ENCODE measurements at places on chromosomes 7 and 10.
A peak's percentile ranks its signal among the peaks of the same experiment; 100 is the strongest.

GRCh38 chr7:140977741-140978140 is 37.0 kb downstream of the MRPS33 start:
- DNase-seq = no peak

- DNase-seq = no peak
Observed at GRCh38 chr7:128404886-128405470, 4.8 kb downstream of the IMPDH1 start.

DNA sequence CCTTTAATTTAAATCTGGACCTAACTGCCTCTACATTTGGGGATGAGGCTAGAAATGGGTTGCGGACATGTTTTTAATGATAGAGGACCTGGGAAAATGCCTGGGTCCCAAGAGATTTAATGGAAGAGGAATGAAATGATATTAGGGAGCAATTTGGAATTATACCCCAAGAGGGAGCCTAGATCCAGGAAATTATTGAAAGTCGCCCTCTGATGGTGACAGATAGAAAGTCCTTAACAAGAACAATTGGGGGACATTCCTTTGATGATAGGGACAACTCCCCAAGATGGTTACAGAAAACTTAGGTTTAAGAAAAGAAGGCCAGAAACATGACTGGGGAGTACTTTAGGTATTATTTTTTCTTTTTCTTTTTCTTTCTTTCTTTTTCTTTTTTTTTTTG is 9.5 kb upstream of the TSGA13 start:
- no peak for DNase-seq

- DNase-seq = no peak
Observed at GRCh38 chr10:110399106-110399964, 94.6 kb upstream of the SMNDC1 start.

GRCh38 chr10:102778781-102779180 is 35.0 kb downstream of the WBP1L start:
- DNase-seq = no peak

DNA sequence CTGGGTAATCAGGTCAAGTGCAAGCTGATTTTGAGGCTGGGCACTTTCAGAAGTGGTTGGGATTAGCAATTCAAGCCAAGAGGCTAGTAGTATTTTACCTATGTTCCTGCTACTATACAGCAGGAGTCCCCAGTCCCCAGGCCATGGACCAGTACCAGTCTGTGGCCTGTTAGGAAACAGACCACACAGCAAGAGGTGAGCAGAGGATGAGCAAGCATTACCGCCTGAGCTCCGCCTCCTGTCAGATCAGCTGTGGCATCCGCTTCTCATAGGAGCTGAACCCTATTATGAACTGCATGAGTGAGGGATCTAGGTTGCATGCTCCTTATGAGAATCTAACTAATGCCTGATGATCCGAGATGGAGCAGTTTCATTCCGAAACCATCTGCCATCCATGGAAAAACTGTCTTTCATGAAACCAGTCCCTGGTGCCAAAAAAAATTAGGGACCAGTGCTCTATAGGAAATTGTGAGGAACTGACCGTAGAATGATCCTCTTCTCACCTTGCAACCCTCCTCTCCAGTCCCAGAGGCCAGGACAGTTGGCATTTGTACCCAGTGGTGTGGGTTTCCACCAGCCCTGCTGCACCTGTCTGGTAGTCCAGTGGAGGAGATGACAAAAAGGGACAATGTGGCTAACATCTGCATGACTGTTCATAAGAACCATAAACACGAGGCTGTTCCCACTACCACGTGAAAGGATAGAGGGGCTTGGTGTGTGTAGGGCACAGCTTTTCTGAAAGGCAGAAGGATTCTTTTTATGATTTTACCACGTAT is 172.5 kb downstream of the KIAA1217 start:
- DNase-seq = no peak

DNA sequence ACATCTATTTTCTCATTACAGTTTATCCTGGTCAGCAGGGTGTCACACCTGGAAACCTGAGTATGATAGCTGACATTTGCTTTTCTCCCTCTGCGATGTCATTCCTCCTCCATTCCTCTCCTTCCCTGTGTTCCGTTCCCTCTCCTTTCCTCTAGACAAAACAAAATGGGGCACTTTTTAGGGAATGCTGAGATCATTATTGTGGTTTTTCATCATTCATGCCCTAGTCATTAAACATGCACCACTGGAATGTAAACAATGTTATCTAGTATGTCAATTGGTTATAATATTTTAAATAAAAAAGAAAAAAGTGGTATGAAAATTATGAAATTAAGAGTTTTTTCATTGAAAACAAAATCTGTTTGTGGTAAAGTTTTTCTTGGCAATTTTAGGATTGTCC is 132.6 kb downstream of the MAPK8 start:
- no peak for DNase-seq

- DNase-seq = no peak
Observed at GRCh38 chr7:15481132-15481531, 80.7 kb downstream of the AGMO start.

- DNase-seq = no peak
Observed at GRCh38 chr7:37826825-37827224, 21.6 kb upstream of the NME8 start.

GRCh38 chr7:12809476-12809875 is 122.0 kb downstream of the ARL4A start:
- DNase-seq = no peak

DNA sequence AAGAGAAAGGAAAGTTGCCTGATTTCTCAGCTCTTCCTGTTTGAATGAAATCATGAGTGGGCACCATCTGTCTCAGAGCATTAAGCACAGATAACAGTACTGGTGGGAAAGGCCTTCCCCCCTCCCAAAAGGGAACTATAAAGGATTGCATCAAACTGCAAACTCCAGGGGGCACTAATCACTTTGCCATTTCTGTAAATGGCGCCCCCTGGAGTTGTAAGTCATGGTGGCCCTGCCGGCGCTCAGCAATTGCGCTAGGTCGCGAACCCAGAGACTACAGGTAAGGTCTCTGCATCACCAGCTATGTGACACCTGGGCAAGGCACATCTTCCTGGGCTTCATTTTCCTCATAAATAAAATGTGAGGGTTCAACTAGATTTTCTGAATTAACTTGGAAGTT is 11.1 kb downstream of the LRRC4 start:
- peak; percentile 37 for DNase-seq

GRCh38 chr10:76080991-76081390 is 649.6 kb downstream of the LRMDA start:
- no peak for DNase-seq

DNA sequence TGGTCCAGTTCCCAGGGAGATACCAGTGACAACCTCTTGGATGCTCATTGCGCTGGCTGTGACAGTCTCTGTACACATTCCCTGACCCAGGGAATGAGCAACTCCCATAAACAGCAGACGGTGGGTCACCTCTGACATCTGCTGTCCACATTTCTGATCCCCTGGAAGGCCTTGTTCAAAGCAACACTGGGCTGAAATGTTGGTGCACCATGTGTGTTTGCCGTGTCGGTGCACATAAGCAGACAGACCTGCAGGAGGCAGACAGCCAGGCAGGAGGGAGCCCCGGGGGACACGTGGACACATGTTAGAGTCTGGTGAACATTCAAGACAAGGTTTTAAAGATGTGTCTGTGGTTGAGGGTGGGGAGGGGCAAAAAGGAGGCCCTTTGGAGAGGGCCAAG is 254.9 kb downstream of the PLXNA4 start:
- no peak for DNase-seq

GRCh38 chr7:70392877-70393435 is 739.0 kb upstream of the GALNT17 start:
- no peak for DNase-seq

- DNase-seq = no peak
Observed at GRCh38 chr7:51175316-51175991, 141.2 kb downstream of the COBL start.

DNA sequence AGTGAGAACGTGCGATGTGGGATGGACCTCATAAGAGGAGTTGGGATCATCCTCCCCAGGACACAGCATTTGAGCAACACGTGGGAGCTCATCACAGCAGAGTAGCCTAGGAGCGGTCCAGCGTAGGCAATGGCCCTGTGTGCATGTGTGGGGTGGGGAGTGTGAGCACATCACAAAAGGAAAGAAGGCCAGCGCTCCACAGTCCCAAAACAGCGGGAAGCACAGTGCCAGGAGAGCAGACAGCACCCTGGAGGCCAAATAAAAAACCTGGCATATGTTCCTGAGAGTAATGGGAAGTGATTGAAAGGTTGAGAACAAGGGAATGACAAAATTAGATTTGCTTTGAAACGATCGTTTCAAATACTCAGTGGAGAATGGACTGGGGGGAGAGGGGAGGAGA is 226.0 kb downstream of the C7orf25 start:
- no peak for DNase-seq

DNA sequence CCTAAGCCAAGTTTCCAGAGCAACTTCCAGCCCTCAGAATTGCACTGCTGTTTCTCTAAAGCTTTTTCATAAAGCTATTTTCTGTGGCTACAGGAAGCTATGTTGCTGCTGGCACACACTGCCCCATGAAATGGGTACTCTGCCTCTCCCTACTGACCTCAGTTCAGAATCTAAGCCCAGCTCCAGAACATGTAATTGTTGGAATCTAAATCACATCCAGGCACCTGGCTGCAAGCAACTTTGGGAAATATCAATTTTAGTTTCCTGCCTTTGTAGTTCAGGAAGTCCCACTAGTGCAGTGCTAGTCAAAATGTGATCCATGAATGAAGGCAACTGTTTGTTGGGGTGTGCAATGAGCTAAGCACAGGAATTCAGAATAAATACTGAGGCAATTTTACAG is 226.2 kb downstream of the THSD7A start:
- no peak for DNase-seq

DNA sequence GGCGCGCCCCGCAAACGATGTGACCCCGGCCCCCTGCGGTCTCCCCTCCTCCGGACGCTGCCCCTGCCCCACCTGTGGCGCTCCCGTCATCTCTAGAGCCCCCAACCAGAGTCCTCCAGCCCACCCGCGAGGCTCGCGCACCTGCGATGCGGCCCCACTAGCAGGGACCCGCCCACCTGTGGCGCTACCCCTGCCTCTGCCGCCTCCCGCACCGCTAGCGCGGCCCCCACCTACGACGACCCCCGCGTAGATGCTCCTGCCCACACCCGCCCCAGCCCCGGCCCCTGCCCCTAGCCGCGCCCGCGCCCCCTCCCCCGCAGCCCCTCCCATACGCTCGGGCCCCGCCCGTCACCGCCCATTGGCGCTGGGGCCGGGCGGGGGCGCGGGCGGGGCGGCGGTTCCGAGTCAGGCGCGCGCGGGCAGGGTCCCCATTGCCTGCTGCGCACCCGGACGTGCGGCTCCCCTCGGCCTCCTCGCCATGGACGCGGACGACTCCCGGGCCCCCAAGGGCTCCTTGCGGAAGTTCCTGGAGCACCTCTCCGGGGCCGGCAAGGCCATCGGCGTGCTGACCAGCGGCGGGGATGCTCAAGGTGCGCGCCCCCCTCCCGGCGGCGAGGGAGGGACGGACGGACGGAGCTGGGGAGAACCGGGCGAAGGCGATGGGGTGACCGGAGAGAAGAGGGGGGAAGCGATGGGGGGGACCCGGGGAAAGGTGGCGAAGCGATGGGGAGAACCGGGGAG is at the start of gene PFKP:
PFKP (plus strand) TSS at position 431 of the 741 bp plus-strand sequence; CDS start at position 479, 48 bp downstream.
- DNase-seq = peak; percentile 77

DNA sequence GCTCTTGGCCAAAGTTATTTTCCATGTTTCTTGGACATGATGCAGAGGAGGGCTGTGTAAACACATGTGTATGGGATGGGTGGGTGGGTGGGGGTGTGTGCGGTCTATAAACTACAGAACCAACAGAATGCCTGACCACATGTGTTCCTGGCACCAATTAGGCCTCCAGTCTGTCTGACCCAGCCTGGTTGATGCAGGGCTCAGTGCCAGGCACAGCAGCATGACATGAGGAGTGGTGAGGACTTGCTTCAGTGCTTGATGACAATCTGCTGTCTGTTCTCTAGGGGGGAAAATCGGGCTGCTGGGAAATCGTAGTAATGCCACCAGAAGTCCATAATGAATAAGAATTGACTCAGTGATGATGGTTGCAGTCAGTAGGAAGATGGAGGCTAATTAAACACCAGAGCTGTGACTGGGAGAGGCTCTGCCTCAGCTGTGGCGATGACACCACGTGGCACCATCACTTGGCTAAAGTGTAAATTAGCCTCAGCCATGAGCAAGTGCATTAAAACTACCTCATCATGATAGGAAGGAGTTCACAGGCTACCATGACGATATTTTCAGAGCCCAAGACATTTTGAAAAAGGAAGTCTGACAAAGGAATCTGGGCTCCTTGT is 260.1 kb upstream of the PODXL start:
- DNase-seq = no peak

DNA sequence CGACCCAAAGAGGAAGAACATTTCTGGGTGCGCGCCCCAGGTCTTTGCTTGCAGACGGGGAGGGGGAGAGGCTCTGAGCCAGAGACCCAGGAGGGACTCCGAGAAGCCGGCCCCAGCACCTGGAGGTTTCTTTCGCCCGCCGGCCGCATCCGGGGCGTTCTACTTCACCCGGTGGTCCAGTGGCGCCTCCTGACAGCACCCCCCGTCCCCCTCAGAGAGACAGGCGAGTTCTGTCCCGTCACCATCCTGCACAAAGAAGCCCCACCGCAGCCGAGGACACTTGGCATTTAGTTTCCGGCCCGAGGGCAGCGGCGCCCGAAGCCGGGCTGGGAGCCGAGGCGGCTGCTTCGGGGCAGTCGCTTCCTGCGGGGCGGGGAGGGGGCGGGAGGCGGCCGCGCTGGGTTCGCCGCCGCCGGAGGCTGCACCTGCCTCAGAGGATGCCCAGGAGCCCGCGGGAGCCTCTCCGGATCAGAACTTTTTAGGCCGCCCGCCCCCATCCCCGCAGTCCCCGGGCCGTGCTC is at the start of gene TMEM178B:
TMEM178B (plus strand) TSS at position 424 of the 521 bp plus-strand sequence.
- peak; percentile 51 for DNase-seq

GRCh38 chr7:123805287-123805686 is 39.7 kb upstream of the HYAL4 start:
- no peak for DNase-seq

GRCh38 chr10:101152316-101152715 is 21.2 kb downstream of the TLX1 start:
- DNase-seq = no peak

DNA sequence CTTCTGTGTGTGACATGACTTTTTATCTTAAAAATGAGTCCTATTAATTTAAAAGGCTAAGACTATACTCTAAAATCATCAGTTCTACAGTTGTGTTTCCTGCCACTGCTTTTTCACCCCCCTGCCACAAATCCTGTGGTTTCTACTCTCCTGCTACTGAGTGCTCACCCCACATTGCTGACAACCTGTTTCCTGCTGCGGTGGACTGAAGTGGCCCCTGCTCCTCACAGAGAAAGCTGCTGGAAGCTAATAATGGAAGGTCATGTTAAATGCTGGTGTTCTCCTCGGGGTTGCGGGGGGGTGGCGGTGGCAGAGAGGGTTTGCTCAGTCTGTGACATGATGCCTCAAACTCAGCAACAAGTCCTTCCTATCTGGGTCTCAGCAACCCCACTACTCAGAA is 113.2 kb upstream of the INHBA start:
- DNase-seq = peak; percentile 57
